Daoy (cell line): ENCODE measurements at places on chromosomes 4 and X. TPM values are rescaled to one million over a fixed set of nuclear protein-coding genes. Genes with fewer than 3 reads are reported as not detected.

The GUCY1B1 gene
- 2.6 and 3.1 TPM in 2 replicates for total RNA-seq

The CCDC149 gene
- total RNA-seq = 3.6 and 11.0 TPM in 2 replicates

The NPNT gene
- not detected in 2 replicates for total RNA-seq

GRCh38 chr4:75633846-75634245 lies 3.5 kb upstream of the CDKL2 start:
- DNase-seq = peak; percentile 23

- DNase-seq = peak; percentile 43
Measured at GRCh38 chrX:9071031-9071650, 37.2 kb upstream of the FAM9B start.

The TMPRSS11F gene
- 0.51 and 0.69 TPM in 2 replicates for total RNA-seq

The ENPEP gene
- total RNA-seq = 0.34 and 1.8 TPM in 2 replicates

The PDE5A gene
- 8.3 and 12.8 TPM in 2 replicates for total RNA-seq

- no peak for DNase-seq
Measured at GRCh38 chr4:123977641-123978081, 581.1 kb downstream of the SPRY1 start.

DNA sequence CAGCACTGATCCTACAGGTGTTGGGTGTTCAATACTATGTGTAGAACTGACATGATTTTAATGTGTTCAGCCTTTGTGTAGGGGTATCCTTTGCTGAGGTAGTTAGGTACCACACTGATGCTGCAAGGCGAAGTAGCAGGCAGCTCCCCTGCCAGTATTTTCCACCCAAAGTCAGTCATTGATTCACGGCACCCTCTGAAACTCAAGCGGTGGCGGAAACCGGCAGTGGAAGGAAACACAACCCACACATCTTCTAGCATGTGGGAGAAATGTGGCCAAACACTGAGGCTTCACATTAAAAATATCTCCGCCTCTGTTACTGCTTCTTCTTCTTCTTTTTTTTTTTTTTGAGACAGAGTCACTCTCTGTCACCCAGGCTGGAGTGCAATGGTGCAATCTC lies 126.3 kb downstream of the AASDH start:
- no peak for DNase-seq

DNA sequence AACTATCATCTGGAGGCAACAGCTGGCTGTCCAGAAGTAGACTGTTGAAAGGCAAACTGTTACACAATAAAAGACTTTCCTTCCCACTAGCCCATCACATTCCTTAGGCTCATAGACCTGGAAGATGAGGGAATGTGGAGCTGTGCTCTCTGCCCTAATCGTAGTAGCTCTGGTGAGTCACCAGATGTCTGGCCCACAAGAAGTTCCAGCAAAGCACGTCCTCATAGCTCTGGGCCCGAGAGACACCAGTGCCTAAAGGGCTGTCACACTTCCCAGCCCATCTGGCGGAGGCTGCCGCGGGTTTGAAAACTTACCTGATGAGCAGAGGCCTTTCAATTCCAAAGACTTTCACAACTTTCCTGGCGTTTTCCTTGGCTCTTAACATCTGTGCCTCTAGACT lies 81.7 kb upstream of the STOX2 start:
- DNase-seq = peak; percentile 75

The AKAP4 gene
- not detected in 2 replicates for total RNA-seq

GRCh38 chr4:60656171-60656570 lies 544.0 kb upstream of the ADGRL3 start:
- DNase-seq = no peak

GRCh38 chr4:66575008-66575696 lies 904.9 kb upstream of the EPHA5 start:
- DNase-seq = peak; percentile 89

GRCh38 chr4:172270397-172270796 lies 457.2 kb downstream of the GALNTL6 start:
- DNase-seq = no peak

GRCh38 chrX:19513383-19513782 lies 1.9 kb downstream of the MAP3K15 start:
- no peak for DNase-seq

DNA sequence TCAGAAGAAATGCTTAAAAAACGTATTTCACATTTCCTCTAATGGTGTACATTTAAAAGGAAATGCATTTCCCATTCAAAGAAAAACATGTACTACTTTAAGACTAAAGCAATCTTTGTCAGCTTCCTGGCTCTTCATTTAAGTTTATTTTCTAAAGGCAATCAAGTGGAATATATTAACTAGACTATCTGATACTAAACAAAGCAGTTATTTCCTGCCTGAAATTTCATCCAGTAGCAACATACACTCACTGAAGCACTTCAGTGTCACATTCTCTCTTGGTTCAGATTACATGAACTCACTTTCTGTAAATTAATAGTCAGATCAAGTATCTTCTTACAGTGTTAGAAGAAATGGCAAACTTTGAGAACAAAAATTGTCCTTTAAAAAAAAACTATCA lies 42.5 kb downstream of the LRBA start:
- DNase-seq = no peak

The IQCM gene
- not detected in 2 replicates for total RNA-seq

DNA sequence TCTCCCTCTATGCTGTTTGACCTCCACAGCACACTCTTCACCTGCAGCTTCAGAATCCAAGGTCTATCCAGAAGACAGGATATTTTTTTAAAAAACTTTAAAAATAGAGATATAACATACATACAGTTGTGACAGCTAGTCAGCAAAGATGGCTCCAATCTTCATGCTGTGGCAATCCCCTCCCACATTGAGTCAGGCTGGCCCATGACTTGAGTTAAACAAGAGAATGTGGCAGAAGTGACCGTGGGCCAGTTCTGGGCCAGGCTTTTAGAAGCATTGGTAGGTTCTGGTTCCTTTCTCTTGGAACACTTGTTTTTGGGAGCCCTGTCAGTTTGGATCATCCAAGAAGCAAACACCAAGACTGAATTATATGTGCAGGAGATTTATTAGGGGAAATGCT lies 36.1 kb upstream of the REPS2 start:
- DNase-seq = no peak

- DNase-seq = peak; percentile 50
Measured at GRCh38 chrX:1249101-1249887, 19.3 kb upstream of the CSF2RA start.

DNA sequence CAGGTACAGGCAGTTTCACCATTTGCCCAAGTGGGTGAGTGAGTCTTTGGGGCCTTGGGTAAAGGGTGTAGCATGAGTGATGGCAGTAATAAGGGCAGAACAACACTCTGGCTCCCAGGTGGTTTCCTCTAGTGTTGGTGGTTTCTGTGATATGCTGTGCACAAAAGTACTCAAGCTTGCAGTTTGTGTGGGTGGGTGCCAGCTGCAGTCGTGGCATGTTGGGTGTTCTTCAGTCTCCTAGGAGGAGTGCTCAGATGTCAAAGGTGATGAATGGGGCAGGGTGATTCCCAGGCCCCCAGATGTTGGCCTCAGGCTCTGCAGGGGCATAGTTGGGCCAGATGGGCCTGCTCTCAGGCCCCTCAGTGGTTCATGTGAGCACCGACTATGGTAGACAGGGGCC lies 166.1 kb upstream of the KLF8 start:
- no peak for DNase-seq

DNA sequence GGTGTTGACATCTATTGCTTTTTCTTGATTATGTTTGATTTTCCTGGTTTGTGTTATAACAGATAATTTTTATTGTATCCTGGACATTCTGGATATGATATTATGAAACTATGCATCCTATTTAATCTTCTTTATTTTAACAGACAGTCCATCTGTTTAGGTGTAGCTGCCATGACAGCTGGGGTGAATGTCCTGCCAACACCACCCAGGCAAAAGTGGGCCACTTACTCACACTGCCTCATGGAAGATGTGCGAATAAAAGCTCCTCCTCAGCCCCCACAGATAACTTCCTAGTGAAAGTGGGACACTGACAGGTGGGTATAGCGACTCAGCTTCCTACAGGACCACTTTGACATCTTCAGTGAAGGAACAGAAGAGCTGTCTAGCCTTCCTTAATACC lies 18.4 kb upstream of the CNKSR2 start:
- DNase-seq = no peak

- DNase-seq = no peak
Measured at GRCh38 chr4:93466446-93466845, 362.1 kb upstream of the ATOH1 start.

- no peak for DNase-seq
Measured at GRCh38 chr4:155734951-155735350, 23.9 kb upstream of the GUCY1B1 start.

DNA sequence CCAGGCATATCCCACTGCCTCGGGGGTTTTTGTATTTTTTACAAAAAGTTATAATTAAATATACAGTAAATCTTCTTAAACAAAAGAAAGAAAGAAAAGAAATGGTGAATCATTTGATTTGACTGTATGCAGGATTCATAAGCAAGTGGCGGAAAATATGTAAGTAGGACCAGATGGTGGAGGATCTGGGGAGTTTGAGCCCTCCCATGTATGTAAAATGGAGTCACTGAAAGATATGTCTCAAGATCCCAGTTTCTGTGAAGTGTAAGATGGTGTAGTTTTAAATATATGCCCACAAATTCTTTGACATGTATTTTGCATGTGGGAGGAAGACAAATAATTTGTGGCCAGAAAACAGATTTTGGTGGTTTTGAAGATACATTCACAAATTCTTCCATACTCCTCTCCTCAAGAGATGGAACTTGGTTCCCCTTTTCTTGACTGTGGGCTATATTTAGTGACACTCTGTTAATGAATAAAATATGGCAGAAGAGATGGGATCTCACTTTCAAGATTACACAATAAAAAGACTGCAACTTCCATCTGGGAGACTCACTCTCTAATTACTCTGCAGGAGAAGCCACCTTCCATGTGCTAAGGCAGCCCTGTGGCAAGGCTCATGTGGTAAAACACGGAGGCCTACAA lies 133.6 kb upstream of the S100G start:
- no peak for DNase-seq

GRCh38 chr4:17712166-17712565 lies 69.3 kb downstream of the FAM184B start:
- no peak for DNase-seq

- DNase-seq = no peak
Measured at GRCh38 chrX:13167481-13168231, 123.2 kb upstream of the FAM9C start.

DNA sequence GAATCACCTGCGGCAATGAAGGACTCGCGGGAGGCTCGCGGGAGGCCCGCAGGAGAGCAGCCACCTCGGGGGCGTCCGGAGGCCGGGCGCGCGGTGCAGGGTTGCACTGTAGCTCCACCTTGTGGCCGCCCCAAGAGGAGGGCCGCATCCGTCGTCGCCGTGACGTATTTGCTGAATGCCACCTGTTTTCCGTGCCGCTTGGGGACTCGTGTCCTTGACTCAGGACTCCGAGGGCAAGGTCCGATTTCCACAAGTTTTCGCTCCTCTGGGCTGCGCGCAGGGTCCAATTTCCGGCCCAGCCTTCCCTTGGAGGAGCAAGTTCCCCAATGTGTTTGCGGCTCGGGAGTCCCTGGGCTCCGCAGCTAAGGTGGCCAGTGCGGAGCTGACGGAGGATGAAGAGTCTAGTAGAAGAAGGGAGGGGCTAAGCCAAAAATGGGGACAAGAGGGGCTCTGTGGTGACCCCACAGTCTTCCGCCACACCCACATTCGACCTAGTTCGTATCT lies 10.7 kb upstream of the DLG3 start:
- peak; percentile 64 for DNase-seq

The MAGEA1 gene
- 2.7 and 3.3 TPM in 2 replicates for total RNA-seq
